Stomach (tissue), 19 donors: ENCODE measurements at places on chromosomes 6 and 20. TPM values are rescaled to one million over a fixed set of nuclear protein-coding genes. Genes with fewer than 3 reads are reported as not detected.

Gene SLC16A10
- 2.1 TPM for polyA plus RNA-seq

- no peaks in the 10 kb centered on the region for H3K27me3 ChIP-seq
- H3K4me1 ChIP-seq = peaks cover 8% of the 10 kb centered on the region
- H3K27ac ChIP-seq = peak overlapping the region; percentile 93
- H3K4me3 ChIP-seq = peak overlapping the region; percentile 94
These were observed 939 bp downstream of the DTNBP1 start for GRCh38 chr6:15661853-15662325.

- DNase-seq = no peak
- no peak overlapping the region for H3K27ac ChIP-seq
- H3K4me1 ChIP-seq = no peaks in the 10 kb centered on the region
- H3K36me3 ChIP-seq = no peaks in the 10 kb centered on the region
- H3K4me3 ChIP-seq = no peak overlapping the region
These were observed 81.7 kb upstream of the SHLD1 start for GRCh38 chr20:5668529-5668868.

- peaks cover 22% of the 10 kb centered on the region for H3K4me1 ChIP-seq
- no peak overlapping the region for H3K4me3 ChIP-seq
- DNase-seq = peak; percentile 90
- no peaks in the 10 kb centered on the region for H3K27me3 ChIP-seq
- no peaks in the 10 kb centered on the region for H3K36me3 ChIP-seq
These were observed 185.8 kb upstream of the TENT5A start for GRCh38 chr6:81938014-81938856.
